ENCODE measurements at places on chromosomes 6 and 20.

GRCh38 chr20:41574802-41575389 is 43.3 kb downstream of the CHD6 start:
- DNase-seq: no peak

- DNase-seq: peak; percentile 99
Observed at GRCh38 chr6:39812853-39813533, 20.8 kb downstream of the DAAM2 start.

GRCh38 chr20:9488063-9488462 is 26.3 kb upstream of the LAMP5 start:
- DNase-seq: no peak

DNA sequence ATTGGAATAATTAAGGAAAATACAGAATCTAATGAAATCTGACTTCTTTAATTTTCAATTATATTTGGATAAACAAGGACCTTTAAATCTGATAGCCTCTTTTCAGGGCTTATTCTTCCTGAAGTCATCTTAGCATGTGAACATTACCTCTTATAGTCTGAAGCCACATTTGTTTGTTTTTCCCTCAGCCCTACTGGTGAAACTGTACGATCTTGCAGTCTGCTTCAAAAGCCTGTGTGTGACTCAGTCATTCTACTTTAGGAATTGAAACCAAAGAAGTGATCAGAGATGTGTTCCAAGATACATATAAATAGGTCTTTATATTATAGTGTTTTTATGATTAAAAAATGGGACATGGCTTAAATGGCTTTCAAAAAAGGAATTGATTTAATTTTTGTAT is 67.5 kb downstream of the MACROD2 start:
- DNase-seq: peak; percentile 5

DNA sequence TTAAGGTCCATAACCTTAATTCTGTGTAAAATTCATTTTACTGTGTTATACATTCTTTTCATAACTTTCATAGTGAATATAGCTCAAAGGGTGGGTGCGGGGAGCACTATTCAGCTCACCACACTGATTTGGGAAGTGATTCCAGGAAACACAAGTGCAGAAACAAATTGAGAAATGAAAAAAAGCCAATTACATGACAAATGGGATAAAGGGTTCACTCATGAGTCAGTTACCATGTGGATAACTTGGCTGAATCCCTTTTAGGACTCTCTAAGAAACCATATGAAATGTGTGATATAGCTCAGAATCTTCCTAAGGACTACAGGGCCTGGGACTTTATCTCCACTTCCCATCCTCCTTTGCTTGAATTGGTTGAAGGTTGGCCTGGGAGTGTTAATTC is 3.1 kb upstream of the BTN2A1 start:
- peak; percentile 32 for DNase-seq

- DNase-seq: no peak
Observed at GRCh38 chr6:94127716-94128115, 708.4 kb upstream of the EPHA7 start.

DNA sequence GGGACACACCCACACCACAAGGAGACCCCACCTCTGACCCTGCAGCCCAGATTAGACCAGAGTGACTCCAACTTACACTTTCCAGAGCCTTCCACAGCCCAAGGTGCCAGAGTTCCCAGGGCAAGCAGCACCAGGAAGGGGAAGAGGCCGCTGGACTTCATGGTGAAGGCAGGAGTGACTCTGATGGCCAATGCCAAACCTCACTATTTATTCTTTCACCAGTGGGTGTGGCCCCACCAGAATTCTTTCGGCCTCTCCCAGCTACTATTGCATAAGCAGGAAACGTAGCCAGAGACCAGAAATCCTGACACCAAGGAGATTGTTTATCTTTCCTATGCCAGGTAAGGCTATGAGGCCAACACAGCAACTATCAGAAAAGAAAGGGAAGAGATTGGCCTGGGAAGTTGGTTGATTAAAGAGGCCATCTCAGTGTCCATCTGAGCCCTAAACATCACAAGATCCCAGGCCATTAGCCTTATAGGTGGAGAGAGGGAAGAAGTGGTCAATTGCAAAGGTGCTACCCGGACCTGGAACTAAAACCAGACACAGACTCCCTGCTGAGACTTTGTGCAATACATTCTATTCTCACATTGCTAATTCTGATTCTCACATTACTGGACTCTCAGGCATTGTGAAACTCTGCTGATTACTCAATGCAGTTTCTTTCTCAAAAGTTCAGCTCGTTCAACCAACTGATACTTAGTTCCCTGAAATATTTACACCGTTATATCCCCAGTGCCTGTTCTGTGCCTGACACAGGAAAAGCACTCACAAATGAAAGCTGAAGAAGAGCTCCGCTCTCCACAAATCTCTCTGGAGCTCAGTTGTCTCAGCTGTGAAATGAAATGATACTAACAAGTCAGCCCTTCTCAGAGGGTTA is at the start of gene SLPI:
Gene SLPI, minus strand, starts transcription at position 182 of the 880 bp plus-strand sequence. Its CDS starts 21 bp downstream, at position 161.
- DNase-seq: peak; percentile 13

GRCh38 chr20:527571-527886 is 16.1 kb downstream of the CSNK2A1 start:
- no peak for DNase-seq

- DNase-seq: no peak
Observed at GRCh38 chr20:54938707-54939106, 463.3 kb downstream of the DOK5 start.

DNA sequence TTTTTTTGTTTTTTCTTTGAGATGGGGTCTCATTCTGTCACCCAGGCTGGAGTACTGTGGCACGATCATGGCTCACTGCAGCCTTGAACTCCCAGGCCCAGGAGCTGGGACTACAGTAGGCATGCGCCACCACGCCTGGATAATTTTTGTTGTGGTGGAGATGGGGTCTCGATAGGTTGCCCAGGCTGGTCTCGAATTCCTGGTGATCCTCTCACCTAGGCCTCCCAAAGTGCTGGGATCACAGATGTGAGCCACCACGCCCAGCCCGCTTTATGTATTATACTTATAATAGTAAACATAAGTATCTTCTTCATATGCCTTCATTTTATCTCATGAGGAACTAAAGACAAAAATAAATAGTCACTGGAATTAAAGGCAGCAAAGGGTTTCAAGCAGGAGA is 63.5 kb downstream of the GINS1 start:
- no peak for DNase-seq

DNA sequence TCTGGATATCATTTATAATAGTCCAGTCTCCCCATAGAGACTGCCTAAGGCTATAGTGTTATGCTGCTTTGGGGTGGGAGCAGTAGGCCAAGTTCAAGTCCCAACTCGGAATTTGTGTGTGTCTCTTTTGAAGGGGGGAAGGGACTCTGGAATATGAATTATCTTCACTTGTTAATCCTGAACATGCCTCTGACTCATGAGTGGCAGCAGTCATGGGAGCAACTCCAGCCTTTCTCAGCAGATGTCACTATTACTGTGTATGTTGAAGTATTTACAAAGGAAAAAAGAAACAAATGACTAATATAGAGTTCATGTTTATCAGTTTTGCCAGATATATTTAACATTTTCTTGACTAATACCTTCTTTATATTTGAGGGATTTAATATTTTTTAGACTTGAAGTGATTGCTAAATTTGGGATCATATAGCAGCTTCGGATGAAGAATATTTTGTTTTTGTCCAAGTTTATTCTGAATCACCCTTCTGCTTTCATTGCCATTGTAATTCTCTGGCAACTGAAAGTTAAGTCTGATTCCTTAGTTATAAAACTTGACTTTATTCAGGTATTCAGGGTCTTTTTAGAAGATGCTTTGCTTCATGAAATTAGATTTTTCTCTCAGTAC is 23.4 kb downstream of the FAM217A start:
- DNase-seq: peak; percentile 86

DNA sequence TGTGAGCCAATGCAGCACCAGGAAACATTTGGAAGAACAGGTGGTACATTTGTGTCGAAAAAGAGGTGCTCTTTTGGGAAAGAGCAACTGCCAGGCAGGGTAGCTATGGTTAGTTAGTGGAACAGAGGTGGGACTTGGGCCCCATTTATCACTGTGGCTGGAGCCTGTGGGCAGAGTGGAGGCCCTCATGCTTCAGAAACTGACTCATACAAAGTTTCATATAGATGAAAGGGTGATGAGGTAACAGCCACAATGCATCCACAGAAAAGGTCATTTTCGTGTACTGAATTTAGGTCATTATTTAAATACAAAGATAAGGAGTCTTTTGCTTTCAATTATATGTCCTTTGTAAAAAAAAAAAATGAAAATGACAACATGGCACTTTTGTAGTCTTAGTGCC is 76.4 kb upstream of the HS3ST5 start:
- no peak for DNase-seq

DNA sequence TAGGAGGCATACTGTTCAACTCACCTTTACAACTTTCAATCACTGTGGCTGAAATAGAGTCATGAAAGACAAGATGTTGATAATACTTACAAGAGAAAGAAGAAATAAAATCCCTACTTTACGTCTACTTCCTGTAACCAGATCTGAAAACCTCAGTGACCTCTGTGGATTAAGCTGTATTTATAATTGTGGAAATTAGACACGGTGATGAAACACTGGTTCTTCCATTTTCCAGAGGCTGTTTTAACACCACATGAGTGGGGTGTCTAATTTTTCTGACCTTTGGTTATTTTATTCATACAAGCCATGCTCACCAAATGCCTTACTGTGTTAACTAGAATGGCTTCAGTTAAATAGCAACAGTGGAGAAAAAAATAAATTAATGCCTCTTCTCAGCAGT is 58.5 kb upstream of the HIVEP1 start:
- no peak for DNase-seq

DNA sequence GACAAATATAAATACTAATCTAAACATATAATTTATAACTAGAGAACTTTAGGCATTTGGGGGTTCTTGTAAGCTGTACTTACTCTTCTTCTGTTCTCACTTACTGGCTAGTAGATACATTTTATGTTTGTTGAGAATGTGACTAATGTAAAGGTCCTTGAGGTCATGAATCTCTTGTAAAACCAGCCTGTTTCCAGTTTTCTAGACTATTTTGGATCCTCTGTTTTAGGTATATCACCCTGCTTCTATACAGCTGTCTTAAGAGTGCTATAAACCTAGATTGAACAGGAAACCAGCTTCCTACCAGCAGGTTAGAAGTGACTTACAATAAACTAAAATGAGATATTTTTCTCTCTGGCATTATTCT is 134.2 kb downstream of the PLCB4 start:
- peak; percentile 68 for DNase-seq

DNA sequence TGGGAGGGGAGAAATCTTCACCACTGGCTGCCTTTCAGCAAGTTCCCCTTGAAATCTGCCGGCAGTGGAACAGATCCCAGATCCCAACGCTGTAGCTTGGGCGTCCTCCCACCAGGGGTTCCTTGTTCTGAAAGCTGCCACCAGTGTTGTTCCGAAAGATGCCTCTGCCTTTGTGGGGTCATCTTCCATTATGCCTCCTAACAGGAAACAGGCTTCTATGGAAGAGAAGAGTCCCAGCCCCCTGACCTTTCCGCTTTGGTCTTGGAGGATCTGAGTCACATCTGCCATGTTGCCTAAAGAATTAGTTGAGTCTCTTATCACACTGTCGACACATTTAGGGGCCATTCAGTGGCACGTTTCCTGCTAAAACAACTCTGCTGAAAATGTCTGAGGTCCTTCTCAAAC is 57.5 kb upstream of the NFATC2 start:
- no peak for DNase-seq

GRCh38 chr6:75991941-75992340 is 80.5 kb downstream of the IMPG1 start:
- DNase-seq: no peak

GRCh38 chr6:46072866-46073265 is 56.9 kb upstream of the ENPP4 start:
- no peak for DNase-seq

- DNase-seq: peak; percentile 73
Observed at GRCh38 chr20:50226093-50226974, 35.7 kb downstream of the CEBPB start.

DNA sequence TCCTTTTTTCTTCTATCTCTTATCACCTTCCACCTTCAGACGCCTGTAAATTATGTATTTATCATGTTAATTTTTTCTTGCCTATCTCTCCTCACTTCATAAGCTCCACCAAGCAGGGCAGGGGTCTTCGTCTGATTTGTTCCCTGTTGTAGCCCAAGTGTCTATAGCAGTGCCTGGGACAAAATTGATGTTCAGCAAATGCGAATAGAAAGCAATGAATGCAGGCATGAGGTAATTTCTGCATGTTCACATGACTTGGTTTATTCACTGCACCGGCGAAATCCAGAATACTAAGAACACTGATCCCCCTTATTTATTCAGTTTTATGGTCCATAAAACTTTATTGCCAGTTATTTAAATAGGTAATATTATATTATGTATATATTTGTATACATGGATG is 162.1 kb downstream of the TBC1D7 start:
- DNase-seq: no peak

GRCh38 chr6:4687989-4688947 is 87.9 kb upstream of the CDYL start:
- peak; percentile 82 for DNase-seq

DNA sequence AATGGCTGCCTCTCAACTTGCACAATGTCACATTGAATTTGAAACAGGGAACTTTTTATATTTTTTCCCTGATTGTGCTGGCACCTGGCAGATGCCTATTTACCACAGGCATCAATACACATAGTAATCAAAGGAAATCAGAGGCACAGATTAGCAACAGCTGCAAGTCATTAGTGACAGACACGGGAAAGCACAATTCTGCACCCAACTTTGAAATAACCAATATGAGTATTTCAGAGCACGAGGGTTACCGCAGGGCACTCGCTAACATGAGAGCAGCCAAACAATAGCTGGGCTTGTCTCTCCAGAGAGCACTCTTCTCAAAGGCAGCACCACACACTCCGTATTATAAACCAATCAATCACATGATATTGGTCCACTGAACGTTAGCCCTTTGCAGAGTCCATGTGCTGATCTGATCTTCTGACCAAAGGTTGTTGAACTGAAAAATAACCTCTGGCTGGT is 149.5 kb downstream of the RNF144B start:
- no peak for DNase-seq

DNA sequence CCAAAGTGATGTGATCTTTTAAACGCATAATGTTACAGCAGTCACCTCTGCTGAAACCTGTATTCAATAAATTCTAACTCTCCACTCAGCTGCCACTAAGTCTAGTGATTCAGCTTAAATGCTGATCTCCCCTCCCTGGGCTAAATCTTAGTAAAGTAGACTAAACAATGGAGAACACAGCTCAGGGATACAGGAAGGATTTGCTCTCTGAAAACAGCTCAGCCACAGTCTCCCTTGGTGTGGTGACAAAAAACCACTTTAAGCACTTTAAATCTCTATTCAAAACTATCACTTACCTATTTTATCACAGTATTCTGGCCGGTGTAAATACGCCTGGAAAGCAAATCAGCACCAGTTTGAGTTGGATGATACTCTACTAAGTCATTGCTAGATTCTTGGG is 130.6 kb downstream of the RFX6 start:
- no peak for DNase-seq

- DNase-seq: no peak
Observed at GRCh38 chr6:81783893-81784292, 31.4 kb upstream of the TENT5A start.

GRCh38 chr6:72703093-72703492 is 81.2 kb downstream of the KCNQ5 start:
- no peak for DNase-seq

DNA sequence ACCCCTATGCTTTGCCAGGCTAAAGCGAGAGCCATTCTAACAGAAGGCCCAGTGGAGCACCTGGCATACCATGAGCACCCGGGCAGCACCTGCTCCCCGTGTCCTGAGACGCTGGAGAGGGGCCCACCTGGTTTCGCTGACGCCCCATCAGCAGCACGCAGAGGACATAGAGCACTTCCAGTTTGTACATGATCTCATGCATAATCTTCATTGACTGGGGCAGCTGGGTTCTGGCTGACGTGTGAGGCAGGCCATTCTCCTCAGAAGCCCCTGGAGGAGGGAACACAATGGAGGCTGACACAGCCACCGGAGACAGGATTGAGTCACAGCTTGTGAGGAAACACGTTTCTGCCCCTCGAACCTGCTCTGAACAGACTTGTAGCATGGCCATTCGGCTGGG is 65.4 kb downstream of the MYH7B start:
- DNase-seq: no peak

Data from EH (cell line).